HS-27A (cell line): ENCODE measurements at places on chromosomes 3 and 15.

DNA sequence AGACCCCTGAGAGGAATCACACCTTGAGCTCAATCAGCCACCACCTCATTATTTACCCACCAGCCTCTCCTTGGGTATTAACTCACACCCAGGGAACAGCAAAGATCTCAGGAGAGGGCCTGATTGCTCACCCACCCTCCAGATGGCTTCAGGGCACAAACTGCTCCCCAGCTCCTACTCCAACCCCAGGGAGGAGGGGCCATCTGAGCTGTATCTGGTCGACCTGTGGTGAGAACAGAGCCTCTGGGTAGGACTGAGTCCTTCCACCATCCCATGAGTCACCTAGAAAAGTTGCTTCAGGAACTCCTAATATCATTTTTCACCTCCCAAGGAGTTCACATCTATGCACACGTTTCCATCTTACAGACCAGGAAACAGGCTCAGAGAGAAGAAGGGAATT, 44.8 kb upstream of the HES1 start:
- peak; percentile 12 for DNase-seq

- no peak for DNase-seq
Measured at GRCh38 chr3:60147249-60147950, 1097.6 kb upstream of the CFAP20DC start.

DNA sequence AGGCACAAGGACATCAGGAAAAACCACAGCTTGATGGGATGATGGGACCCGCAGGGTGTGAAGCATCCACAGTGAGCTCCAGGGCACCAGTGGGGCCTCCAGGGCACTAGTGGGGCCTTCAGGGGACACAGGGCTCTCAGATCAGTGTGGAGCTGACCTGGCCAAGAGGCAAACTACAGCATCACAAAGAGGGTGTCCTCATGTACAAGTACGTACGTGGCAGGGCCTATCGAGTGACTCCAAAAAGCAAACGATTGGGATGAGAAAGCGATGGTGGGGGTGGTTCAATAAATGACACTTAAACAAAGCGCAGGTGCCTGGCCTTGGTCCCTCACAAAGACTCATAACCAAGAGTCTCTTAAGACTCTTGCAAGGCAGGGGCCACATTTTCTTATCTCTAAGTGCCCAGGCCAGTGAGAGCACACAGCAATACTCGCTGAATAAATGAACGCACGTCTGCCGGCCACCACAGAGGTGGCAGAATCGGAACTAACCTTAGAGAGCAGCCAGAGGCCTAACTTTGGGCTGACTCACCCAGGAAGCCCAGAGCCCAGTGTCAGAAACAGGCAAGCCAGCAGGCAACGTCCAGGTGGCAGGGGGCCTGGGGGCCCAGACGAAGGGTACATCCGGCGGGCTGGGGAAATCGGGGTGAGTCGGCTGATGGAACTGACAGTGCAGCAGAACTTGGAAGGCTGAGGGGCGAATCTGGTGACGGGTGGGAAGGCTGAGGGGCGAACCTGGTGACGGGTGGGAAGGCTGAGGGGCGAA, 8.7 kb downstream of the PCSK6 start:
- DNase-seq: no peak

- no peak for DNase-seq
Measured at GRCh38 chr15:56765251-56765650, 31.9 kb upstream of the ZNF280D start.

DNA sequence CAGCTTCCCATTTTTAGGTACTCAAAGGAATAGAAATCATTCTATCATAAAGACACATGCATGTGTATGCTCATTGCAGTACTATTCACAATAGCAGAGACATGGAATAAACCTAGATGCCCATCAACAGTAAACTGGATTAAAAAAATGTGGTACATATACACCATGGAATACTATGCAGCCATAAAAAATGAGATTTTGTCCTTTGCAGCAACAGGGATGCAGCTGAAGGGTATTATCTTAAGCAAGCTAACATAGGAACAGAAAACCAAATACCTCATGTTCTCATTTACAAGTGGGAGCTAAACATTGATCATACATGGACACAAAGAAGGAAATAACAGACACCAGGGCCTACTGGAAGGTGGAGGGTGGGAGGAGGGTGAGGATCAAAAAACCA, 33.1 kb upstream of the COL6A5 start:
- no peak for DNase-seq

DNA sequence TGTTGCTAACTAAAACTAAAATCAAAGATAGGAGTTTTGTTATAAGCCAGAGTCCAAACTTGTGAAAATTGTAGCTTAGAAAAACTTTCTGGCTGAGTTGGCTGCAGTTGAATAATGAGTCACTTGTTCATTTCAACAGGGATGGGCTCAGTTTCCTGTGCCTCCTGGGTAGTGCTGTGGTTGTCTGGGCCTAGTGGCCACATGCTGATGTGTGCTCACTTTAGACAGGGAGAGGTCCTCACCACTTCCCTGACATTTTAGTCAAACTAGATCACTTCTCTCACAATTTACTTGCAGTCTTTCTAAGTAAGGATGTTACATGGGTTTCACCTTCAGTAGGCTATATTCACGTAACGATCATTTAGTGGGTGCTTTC, 6.3 kb upstream of the UBE2Q2 start:
- DNase-seq: peak; percentile 45

GRCh38 chr3:16031434-16031833, 143.0 kb upstream of the GALNT15 start:
- DNase-seq: no peak

DNA sequence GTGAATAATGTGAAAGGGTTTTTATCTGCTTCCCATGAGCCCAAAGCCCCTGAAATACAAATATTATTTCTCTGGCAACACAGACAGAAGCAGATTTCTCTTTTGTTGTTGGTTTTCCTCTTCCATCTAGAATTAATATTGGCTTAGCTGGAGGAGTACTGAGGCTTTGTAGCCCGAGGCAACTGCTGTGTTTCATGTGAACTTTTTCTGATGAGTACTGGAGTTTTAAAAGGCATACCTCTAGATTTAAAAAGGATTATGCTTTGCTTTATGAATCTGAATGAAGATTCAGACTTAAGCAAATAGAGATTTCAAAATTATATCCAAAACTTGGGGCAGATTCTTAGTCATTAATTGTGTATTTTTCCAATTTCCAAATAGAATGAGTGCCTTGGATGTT, 50.9 kb downstream of the IQCH start:
- no peak for DNase-seq

GRCh38 chr15:75153087-75153486, 48.6 kb upstream of the C15orf39 start:
- DNase-seq: no peak

GRCh38 chr15:89409184-89410038, 74.8 kb upstream of the POLG start:
- no peak for DNase-seq

GRCh38 chr3:171397089-171397488, 63.1 kb downstream of the TNIK start:
- no peak for DNase-seq

GRCh38 chr15:31255176-31255510, 71.5 kb upstream of the KLF13 start:
- no peak for DNase-seq

DNA sequence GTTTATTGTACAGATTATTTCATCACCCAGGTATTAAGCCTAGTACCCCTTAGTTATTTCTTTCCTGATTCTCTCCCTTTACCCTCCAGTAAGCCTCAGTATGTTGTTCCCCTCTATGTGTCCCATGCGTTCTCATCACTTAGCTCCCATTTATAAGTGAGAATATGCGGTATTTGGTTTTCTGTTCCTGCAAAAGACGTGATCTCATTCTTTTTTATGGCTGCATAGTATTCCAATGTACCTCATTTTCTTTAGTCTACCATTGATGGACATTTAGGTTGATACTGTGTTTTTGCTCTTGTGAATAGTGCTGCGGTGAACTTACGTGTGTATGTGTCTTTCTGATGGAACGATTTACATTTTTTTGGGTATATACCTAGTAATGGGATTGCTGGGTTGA, 36.7 kb downstream of the CEP63 start:
- DNase-seq: no peak

DNA sequence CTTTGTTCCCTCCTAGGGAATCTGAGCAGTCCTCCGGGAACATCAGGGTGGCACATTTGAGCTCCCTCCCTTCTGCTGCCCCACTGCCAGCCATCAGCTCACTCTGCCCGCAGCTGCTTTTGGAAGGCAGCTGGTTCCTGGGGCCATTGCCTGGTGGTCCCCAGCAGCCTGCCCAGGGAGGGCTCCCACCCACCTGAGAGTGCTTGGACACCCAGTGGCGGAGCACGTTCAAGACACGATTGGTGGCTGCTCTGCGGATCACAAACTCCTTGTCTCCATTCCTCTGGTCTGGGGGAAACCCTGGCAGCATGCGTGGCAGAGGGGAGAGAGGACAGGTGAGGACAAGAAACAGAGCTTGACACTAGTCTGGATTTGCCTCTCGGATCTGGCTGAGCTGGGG, 53.7 kb upstream of the CTSH start:
- DNase-seq: no peak

- DNase-seq: peak; percentile 39
Measured at GRCh38 chr3:163916596-163917560, 1161.4 kb downstream of the SI start.

- no peak for DNase-seq
Measured at GRCh38 chr15:60005352-60006202, 1.5 kb downstream of the FOXB1 start.

DNA sequence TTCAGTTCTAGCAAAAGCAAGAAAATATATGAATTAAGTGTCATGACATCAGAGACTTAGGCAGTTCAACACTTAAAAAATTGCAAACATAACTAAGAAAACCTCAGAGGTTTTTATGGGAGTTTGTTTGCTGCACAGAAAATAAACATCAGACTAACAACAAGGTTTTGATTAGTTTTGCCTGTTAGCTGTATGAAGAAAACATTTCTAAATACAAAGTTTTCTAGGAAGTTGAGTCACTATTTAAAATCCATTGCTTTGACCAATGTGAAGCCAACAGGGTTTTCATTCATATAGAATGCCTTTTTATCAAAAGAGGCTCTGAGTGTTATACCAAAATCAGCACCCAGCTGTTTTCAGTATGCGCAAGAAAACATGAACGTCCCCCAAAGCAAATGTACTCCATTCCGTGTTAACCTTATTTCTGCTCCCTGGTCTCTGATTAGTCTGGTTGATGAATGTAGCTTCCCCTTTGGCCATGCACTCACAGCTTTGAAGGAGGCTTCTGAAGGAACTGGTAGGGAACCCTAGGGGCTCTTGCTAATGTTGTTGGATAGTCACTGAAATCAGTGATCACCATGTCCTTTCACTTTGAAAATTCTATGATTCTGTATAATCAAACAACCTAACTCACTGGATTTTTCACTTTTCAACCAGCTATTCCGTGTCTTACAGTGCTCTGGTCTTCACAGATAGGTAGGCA, 89.6 kb upstream of the TSEN2 start:
- no peak for DNase-seq

DNA sequence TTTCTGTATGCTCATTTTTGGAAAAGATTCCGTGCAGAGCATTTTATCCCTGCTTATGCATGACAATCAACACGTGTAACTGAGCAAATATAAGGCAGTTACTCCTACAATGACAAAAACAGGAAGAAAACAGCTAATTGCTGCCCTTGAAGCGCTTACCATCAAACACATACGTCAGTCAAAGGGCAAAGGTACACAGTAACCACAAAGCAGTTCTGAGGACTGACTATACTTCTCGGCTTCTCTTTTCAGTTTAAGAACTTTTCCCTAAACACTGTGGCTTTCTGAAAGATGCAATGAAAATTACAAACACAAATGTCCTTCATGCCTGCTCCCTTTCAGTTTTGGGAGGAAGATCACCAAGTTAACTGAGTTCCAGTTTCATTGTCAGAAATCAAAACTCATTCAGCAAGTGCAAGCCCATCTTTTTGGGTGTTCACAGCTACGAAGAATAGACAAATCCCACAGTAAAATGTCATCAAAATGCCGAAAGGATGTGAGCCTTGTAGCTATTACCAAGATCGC, 602.8 kb downstream of the FOXP1 start:
- DNase-seq: no peak

DNA sequence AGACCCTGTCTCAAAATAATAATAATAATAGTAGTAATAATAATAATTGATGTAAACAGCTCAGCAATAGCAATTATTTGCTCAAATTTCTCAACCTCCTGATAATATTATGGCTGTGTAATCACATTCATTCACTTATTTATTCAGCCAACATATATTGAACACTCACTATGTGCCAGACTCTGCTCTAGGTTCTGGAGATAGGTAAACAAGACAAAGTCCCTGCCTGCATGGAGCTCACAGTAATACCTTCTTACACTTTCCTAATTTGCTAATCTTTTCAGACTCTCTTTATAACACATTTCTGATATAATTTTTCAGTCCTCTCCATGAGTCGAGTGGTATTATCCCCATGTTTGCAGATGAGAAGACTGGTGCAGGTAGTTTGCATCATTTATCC, 137.6 kb downstream of the KLHL25 start:
- DNase-seq: no peak

DNA sequence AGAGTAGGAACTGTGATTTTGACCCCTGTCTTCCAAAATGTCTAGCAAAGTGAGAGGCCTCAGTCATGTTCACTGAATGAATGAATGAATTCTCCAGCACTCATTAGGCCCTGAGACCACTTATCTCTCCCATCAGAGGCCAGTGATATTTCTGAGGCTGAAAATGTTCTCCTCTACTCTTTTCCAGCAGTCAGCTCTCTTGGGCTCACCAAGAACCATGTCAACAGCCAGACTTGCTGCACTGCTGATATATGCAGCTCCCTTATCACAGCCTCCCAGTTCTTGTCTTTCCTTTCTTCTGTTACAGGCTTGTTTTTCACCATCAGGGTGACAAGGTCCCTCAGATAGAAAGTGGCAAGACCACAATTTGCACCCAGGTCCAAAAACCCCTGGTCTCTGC, 28.7 kb upstream of the MFSD1 start:
- no peak for DNase-seq

DNA sequence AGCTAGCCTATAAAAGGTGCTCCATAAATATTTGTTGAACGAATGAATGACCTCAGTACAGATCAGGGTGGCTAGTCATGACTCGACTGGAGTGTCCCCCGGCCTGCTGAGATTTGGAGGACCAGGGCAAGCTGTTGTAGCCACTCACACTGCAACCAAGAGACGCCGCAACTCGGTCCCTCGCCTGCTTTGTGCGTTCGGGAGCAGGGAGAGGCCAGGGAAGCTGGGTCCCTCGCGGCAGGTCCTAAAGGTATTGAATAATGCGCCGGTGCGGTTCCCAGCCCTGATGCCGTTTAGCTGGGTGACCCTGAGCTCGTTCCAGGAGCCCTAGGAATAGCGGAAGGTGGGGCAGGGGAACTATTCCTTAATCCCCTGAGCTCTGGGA, 1.8 kb downstream of the IGDCC4 start:
- no peak for DNase-seq

DNA sequence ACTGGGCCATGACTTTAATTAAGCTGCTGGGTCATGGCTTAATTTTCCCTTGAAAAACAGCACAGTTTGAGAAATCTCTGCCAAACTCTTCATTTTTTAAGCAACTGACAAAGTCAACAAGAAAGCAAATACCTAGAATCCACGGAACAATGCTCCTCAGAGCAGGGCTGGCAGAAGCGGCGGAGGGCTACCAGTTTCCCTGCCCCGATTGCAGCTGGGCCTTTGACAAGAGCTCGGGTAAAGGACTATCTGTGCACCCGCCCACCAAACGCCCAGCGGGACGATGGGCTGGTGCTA, 1.2 kb downstream of the GOLIM4 start:
- DNase-seq: no peak
